ENCODE measurements at places on chromosomes 7 and 10.

- DNase-seq = no peak
Observed at GRCh38 chr10:79129361-79129997, 60.7 kb downstream of the ZMIZ1 start.

DNA sequence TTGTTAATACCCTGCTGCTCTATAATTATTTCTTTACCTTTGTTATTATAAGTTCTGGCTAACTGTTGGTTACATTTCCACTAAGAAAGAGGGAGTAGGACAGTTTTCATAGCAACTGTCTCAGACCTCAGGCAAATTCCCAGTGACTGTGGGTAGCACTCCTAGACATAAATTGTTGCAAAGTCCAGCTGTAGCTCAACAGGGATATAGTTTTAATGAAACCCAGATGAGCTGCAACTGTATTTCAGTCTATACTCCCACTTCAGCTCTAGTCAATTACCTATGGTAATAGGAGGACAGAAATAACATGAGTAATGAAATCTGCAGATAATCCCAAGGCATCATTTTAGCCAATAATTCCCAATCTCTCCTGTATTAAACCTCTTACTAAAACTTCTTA, 103.0 kb upstream of the SEMA3A start:
- no peak for DNase-seq

DNA sequence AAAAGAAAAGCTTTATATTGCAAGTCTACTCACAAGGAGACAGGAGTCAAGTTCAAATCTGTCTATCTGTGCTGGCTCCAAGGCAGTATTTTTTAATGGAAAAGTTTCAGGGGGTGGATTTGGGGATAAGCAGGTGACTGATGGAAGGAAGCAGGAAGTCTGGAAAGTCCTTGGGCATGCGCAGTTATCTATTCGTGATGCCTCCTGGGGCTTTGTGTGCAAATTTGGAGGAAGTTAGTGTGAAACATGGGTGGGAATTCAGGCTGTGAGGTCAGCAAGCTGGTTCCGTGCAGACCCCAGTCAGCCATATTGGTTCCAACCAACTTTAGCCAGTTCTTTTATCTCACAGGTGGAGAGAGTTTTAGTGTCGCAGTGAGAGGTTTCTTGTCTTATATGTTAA, 140.0 kb downstream of the FRMD4A start:
- no peak for DNase-seq

- DNase-seq = no peak
Observed at GRCh38 chr7:47278043-47278442, 303.9 kb downstream of the TNS3 start.

DNA sequence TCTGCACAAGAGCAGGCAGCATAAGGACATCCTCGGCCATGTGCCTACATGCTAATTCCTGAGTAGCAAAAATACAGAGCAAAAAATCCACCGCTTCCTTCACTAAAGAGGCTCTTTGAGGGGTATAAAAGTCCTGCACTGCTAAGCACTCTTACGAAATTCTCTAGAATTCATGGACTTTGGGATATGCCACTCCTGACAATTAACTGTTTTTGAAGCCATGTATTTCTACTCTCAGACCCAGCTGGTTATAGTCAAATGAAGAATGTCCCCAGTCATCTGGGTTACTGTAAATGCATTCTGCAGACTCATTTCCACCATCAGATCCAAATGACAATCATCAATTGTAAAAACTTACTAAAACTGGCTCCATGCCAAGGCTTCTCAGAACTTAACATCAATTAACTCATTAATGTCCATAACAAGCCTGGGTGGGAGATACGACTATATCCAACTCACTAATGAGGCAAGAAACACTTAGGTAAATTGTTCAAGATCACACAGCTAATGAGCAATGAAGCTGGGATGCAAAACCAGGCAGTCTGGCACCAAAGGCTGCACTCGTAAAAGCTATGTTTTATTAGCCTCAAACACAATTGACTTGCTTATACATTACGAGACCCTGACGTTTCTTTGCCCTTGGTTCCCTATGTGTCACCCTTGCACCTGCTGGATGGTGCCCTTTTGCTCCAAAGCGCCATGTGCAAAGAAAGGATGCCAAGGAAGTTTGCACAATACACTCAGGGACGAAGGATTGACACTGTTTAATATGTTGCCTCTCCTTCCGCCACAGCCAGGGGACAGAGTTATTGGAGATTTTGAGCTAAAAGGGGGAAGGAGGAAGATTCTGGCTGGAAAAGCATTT, 250.4 kb downstream of the ELMO1 start:
- DNase-seq = no peak

GRCh38 chr10:80202934-80203834, 2.2 kb downstream of the ANXA11 start:
- peak; percentile 80 for DNase-seq

DNA sequence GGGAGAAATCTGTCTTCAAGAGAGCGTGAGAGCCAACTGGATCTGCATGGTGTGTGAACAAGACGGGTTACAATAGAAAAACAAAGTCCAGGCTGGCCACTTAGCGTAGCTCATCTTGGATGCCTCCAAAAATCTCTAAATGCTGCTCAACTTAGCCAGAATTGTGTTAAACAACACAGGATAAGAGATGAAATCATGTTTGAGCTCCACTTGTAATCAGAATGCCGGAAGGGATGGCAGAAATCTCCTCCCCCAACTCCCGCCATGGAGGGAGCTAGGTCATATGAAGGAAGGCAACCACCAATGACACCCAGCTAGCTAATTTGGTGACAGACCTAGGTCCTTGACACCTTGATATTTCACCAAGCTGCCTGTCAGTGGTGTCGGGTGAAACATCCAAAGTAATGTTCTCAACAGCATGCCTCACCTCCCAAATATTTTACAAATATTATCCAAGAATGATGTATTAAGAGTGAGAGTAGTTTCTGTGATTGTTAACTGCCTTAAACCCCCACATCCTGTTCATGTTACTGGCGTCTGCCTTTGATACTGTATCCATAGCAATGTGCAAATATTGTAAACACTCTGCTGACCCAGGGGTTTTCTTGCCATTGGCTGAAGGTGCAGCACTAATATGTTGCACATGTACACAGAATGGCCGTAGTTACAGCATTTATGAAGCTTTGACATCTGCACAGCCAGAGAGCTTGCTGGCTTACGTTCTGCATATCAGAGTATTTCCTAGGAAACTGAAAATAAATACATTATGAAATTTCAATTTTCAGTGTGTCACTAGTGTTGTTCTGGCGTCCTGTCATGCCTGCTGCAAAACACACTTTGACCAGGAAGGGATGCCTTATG, 25.8 kb downstream of the TMEM254 start:
- peak; percentile 52 for DNase-seq

DNA sequence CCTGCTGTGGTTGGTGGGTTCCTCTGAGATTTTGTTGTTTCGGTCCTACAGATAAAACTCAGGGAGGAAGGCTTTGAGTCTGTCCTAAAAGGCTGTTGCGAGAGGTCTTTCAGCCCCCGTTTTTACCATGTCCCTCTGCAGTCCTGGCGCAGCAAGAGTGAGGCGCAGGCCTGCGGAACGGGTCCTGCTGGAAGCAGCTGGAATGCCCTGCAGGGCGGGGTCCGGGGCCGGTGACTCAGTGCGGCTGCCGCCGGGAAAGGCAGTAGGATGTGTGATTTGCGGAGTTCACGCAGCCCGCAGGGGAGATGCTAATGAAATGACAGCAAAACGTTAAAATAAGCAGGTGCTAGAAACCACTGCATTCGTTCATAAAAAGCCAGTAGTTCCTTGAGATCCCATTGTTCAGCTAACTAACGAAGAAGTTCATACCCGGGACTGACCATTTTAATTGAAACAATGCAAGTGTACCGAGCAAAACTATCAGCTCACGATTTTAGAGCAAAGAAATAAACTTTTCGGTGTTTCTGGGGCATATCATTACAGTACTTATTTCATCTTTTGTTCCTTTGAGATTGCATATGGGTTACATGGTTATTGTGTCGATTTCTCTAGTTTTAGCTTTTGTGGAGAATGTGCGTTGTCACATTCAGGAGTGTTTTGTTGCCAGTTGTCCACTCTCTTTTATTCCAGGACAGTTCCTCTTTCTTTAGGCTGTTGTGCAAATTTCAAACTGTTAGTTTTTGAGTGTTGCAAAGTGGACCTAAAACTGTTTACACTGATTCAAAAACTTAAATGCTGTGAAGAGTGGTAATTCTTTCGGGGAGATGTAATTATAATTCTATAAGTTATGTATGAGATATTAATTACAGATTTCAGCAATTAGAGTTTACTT, 783 bp downstream of the ANLN start:
- DNase-seq = peak; percentile 37

DNA sequence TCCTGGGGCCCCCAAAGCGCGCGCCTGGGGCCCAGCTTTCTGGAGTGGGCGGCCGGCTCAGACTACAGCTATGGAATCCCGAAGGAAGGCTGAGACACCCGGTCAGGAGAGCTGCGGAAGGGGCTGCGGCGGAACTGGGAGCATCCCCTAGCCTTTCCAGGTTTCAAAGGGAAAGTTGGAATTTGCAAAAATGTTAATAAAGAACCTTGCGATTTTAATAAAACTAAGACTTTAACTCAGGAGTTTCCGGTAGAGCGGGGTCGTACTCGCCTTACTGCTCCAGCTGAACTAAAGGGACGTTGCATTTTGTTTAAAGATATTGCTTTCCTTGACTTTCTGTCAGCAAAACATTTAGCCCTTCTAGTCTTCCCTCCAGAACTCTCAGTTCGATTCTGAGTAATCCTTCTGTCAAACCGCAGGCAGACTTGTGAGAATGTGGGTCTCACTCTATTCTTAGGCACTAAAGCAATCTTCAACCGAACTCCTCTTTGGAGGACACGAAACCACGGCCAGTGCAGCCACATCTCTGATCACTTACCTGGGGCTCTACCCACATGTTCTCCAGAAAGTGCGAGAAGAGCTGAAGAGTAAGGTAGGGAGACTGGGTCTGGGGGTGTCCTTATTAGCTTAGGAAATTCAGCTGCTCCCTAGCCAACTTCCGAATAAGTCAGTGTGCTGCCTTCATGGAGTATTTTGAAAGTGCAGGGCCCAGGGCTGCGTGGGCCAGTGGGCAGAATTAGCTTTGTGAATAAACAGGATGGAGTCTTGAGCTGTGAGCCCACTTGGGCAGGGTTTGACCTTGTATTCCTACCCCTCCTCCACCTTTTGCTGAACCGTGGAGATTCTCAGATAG, 1.9 kb downstream of the CYP26A1 start:
- no peak for DNase-seq

DNA sequence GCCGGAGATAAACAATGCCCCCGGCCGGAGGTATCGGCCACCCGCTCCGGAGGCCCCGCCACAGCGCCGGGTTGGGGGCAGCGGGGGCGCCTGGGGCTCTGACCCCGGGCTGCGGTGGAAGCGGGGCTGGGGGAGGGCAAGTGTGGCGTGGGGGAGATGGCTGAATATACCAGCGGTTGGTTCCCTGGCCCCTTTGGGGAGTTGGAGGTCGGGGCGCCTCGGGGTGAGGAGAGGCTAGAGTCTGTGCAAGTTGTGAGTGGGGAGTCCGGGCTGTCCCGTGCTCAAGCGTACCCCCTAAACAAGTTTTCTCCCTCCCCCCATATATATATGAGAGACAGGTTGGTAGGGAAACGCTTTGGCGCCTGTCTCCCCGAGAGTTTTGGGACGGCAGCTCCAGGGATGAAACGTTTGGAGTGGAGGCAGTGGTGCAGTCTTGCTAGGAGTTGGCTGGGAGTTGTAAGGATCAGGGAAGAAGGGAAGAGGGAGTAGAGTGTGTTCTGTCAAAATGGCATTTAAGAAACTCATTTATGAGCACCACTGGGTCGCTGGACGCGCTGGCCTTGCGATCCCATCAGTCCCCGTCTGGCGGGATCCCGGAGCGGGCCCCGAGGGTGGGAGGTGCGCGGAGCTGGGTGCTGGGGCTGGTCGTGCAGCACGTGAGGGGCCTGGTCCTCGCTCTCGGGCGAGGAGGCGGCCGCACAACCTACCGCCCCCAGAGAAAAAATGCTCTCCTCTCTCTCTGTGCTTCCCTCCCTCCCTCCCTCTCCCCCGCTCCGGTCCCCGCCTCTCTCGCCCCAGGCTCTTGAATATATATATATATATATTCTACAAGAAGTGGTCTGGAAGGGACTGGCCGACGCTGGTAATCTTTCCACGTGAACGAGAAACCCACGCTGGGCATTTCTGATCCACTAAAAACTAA, 1.1 kb downstream of the TET1 start:
- DNase-seq = no peak

DNA sequence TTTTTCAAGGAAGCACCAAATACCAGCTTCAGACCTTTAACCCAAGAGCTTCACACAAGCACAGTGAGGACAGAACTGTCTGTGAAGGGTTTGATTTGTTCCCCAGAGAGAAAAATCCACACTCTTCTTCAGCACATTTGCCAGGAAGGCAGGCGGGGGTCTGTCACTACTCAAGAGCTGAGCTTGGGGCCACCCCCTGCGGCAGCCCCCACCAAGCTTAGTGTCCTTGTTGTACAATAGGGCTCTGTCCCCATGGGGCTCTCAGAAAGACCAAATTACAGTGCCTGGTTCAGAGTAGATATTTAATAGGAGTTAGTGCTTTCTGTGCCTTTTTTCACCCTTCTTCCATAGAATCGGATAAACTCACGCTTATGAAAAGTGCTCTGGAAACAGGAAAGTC, 12.4 kb downstream of the ECHDC3 start:
- DNase-seq = no peak

GRCh38 chr7:41738806-41739205, 35.9 kb upstream of the INHBA start:
- DNase-seq = no peak

DNA sequence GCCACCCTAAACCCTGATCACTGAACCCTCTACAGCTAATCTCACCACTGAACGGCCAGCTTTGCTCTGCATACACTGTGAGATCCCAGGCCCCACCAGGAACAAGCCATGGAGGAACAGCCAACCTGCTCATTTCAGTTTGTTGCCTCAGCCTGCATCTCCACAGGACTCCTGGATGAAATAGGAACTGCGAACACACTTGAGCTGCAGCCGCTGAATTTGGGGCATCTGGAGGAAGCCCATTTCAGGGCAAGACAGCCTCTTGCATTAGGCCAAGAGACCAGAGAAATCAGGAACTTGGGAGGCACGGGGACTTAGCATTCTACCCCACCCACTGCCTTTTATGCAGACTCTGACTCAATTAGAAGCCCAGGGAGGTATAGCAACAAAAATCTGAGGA, 14.5 kb upstream of the EGR2 start:
- DNase-seq = no peak

DNA sequence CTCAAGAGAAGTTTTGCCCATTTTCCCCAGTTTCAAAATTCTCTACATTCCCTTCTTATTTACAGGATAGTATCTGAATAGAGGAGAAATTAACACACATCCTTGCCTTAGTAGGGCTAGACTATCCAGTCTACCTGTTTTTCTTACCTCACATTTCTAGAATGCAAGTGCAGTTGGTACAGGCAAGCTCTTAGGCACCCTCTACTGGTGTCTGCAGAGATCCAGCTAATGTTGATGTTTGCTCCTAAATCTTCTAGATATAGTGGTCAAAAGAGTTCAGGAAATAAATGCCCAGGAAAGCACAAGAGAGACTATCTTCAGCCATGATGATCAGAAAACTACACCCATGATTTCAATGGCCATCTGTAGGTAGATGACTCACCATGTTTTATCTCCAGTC, 205.3 kb downstream of the HTR7 start:
- DNase-seq = no peak

Measured in CD4-positive, alpha-beta T cell treated with Interleukin-4 for 4 hours (primary cell).